ENCODE measurements at places on chromosomes 1 and 21.

- DNase-seq: no peak
Observed at GRCh38 chr1:183567584-183567983, 22.7 kb downstream of the NCF2 start.

DNA sequence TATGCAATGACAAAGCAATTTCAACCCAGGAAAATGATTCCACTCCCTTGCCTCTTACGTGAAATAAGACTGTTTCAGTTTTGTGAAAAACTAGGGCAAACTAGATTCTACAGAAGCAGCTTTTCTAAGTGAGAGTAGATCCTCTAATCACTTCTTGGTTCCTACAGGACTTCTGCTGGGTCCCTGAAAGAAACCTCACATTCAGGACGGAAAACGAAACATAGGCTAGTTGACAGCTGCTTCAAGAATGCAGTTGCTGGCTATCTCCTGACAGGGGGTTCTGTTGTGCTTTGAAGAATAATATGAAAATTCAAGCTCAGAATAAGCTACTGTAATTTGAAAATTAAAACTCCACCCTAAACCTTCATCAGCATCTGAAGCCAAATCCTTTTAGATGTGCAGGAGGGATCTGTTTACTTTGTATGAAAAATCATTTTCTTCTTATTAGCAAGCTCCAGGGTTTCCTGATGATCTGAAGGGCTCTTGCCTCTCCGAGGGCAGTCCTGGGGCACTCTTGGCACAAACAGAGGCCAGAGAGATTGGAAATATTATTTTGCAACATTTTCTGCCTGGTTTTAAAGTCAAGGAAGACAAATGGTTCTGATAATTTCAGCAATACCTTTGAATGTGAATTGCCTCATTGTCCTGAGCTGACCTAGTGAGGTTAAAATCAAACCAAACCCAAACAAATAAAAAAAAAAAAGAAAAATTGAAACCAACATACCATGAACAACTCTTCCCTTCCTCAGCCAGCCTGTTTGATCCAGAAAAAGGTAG is 55.0 kb downstream of the NTMT2 start:
- no peak for DNase-seq

GRCh38 chr1:16155537-16156410 is at the start of gene EPHA2:
EPHA2 (minus strand) TSS chr1:16156069; CDS start chr1:16155932, 137 bp downstream.
- DNase-seq: no peak

GRCh38 chr1:30189818-30190500 is 533.4 kb downstream of the MATN1 start:
- DNase-seq: no peak

DNA sequence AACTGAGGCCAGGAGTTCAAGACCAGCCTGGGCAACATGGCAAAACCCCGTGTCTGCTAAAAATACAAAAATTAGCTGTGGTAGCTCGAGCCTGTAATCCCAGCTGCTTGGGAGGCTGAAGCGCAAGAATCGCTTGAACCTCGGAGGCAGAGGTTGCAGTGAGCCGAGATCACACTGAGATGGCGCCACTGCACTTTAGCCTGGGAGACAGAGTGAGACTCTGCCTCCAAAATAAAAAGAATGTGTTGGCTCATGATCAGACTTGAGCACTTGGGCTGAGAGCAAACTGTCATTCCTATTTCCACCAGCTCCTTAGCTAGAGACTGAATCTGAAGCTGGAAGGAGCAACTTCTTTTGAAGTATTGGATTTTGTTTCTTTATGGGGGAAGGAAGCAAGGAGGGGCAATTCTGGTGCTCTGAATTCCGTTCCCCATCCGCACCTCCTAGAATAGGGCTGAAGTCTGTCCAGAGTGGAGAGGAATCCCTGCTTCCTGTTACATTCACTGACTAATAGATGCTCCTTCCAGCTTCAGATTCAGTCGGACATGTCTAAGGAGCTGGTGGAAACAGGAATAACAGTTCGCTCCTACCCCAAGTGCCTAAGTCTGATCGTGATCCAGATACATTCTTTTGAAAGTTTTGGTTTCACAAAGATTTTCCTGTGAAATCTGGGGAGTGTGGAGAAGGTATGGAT is 3.8 kb downstream of the ZNF672 start:
- no peak for DNase-seq

- no peak for DNase-seq
Observed at GRCh38 chr1:51583532-51583931, 33.4 kb upstream of the OSBPL9 start.

Data from stimulated activated CD8-positive, alpha-beta memory T cell treated with anti-CD3 and anti-CD28 coated beads, Interleukin-4, amount 100 ng/mL, for 1 hour (primary cell).